ENCODE measurements at places on chromosomes 11 and 22.

GRCh38 chr11:63940786-63941185 lies 2.0 kb downstream of the NAA40 start:
- H3K4me1 ChIP-seq, result peaks cover 23% of the 10 kb centered on the region
- no peaks in the 10 kb centered on the region for H3K27me3 ChIP-seq
- H3K27ac ChIP-seq, result no peak overlapping the region
- peak overlapping the region; percentile 40 for H3K4me3 ChIP-seq
- DNase-seq, result no peak

DNA sequence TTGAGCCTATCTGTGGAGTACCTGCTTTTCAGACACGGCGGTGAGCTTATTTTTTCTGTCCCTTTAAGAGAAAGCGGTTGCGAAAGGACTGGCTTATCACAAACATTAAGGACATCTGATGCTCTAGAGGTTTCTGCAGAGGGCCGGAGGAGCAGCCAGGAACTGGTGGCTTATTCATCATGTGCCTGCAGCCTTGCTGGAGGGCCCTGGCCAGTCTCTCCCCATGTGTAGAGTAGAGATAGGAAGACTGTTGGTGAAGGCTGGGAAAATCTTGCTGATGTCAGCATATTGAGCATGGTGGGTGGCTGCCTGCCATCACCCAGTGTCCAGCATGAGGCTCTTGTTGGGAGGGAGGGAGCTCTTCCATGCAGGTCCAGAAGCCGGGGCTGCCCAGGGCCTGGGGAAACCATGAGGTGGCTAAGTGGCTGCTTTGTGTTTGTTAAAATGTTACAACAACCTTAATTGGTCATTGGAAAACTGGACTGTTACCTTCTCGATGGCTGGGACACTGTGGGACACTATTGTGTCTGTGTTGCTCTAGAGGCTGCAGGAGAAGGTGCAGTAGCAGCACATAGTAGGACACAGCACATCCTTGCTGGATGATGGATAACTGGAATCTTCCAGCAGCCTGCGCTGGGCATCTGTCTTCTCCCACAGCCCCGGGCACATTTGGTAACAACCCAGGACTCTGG lies 54.3 kb downstream of the TSPAN18 start:
- peaks cover 2% of the 10 kb centered on the region for H3K4me1 ChIP-seq
- no peak overlapping the region for H3K4me3 ChIP-seq
- no peaks in the 10 kb centered on the region for H3K27me3 ChIP-seq
- peak; percentile 4 for DNase-seq
- no peak overlapping the region for H3K27ac ChIP-seq
- H3K36me3 ChIP-seq, result peaks cover 3% of the 10 kb centered on the region

DNA sequence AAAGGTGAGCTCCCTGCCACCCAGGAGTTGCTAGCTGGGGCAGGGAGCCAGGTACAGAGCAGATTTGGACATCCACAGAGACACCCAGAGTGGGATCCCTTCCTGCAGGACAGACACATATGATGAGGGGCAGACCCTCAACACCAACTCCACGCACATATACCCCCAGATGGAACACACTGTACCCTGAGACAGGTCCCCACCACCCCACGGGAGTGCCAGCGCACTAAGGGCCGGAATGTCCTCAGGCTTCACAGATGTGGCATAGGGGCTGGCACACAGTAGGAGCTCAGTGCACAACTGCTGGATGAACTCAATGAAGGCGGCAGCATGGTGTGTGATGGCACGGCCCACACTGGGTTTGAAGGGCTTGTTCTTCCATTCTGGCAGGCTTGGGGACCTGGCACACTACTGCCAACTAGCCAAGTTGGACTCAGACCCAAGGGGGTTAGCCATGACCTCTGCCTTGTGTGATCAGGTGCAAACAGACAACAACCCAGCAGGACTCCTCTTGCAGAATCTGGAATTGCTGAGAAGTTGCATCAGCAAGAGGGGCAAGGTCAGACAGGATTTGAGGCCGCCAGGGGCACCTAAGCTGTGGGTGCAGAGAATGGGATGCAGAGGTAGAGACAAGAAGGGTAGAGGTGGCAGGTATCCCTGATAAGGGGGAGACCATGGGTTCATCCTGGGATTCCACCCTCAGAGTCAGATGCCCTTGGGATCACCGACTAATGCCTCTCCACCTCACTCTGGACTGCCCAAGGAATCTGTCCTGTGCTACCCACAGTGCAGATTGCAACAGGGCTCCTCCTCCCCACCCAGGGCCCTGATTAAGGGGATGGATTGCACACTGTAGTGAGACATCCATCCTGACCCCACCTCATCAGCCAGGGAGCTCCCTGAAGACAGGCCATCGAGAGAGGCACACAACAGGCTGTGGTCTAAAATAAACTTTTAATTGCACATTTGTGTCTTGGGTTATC lies 2.4 kb downstream of the C22orf15 start:
- no peaks in the 10 kb centered on the region for H3K27me3 ChIP-seq
- H3K4me3 ChIP-seq, result peak overlapping the region; percentile 29
- peaks cover 5% of the 10 kb centered on the region for H3K36me3 ChIP-seq
- no peak for DNase-seq

DNA sequence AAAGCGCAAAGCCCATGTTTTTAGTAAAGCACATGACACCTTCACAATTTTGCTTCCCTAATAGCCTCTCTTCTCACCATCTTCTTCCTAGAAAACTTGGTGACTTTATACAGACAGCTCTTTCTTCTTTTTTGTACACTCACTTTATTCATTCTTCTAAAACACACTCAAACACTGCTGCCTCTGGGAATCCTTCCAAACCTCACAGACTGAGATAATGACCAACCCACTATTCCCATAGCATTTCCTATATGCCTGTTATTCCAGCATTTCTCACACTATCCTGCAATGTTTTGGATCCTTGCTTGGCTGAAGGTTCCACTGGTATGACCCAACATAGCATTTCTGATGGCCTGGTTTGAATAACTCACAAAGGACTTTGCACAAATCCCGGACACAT lies 442.1 kb upstream of the CCDC90B start:
- H3K27me3 ChIP-seq, result peaks cover 8% of the 10 kb centered on the region
- H3K27ac ChIP-seq, result no peak overlapping the region
- no peak overlapping the region for H3K4me3 ChIP-seq
- H3K36me3 ChIP-seq, result no peaks in the 10 kb centered on the region
- H3K4me1 ChIP-seq, result peaks cover 7% of the 10 kb centered on the region

GRCh38 chr11:84136926-84137325 lies 850.8 kb upstream of the CCDC90B start:
- H3K4me1 ChIP-seq, result no peaks in the 10 kb centered on the region
- H3K27me3 ChIP-seq, result no peaks in the 10 kb centered on the region
- no peaks in the 10 kb centered on the region for H3K36me3 ChIP-seq

- DNase-seq, result no peak
- H3K27me3 ChIP-seq, result peaks cover 9% of the 10 kb centered on the region
- no peak overlapping the region for H3K27ac ChIP-seq
- no peaks in the 10 kb centered on the region for H3K36me3 ChIP-seq
Measured at GRCh38 chr11:126072801-126073594, 10.3 kb upstream of the CDON start.

GRCh38 chr11:118530683-118531596 lies at the start of gene TMEM25:
TSS of gene TMEM25 (plus strand) at chr11:118531192. CDS start at chr11:118531802, 610 bp downstream.
- peak within 1 kb of the TSS; percentile 92 for H3K4me3 ChIP-seq
- H3K27ac ChIP-seq, result peak within 1 kb of the TSS; percentile 74
- no peaks in the 10 kb centered on the region for H3K36me3 ChIP-seq

DNA sequence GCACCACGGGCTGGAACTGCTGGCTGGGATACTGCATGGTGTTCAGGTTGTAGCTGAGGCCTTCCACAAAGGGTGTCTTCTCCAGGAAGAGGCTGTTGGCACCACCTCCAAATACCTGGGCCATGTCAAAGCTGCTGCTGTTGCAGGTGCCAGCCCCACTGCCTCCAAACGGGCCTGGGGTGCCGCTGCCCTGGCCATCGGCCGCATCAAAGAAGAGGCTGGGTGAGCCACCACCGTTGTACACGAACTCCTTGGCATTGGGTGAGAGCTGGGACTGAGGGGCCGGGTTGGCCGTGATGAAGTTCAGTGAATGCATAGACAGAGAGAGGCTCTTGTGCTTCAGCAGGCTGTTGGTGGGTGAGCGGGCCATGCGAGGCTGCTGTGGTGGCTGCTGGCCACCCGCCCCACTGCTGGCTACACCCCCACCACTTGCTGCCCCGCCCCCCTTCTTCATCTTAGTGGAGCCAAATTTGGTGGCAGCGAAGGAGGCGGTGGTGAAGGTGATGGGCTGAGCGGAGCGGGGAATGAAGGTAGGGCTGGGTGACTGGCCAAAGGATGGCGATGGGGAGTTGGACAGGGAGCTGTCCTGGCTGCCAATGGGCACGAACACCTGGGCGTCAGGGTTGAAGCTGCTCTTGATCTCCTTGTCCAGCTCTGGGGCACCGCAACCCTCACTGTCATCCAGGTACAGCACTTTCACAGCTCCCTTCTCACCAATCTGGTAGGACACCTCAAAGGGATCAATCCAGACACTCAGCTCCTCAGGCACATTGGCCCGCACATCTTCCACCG lies 10.1 kb downstream of the TOB2 start:
- peaks cover 24% of the 10 kb centered on the region for H3K36me3 ChIP-seq
- H3K27ac ChIP-seq, result no peak overlapping the region
- DNase-seq, result no peak
- no peaks in the 10 kb centered on the region for H3K27me3 ChIP-seq
- H3K4me1 ChIP-seq, result peaks cover 16% of the 10 kb centered on the region

GRCh38 chr11:359181-359714 lies 10.1 kb upstream of the B4GALNT4 start:
- peaks cover 10% of the 10 kb centered on the region for H3K4me1 ChIP-seq
- peak; percentile 62 for DNase-seq
- H3K27me3 ChIP-seq, result no peaks in the 10 kb centered on the region
- H3K4me3 ChIP-seq, result no peak overlapping the region
- peaks cover 1% of the 10 kb centered on the region for H3K36me3 ChIP-seq

DNA sequence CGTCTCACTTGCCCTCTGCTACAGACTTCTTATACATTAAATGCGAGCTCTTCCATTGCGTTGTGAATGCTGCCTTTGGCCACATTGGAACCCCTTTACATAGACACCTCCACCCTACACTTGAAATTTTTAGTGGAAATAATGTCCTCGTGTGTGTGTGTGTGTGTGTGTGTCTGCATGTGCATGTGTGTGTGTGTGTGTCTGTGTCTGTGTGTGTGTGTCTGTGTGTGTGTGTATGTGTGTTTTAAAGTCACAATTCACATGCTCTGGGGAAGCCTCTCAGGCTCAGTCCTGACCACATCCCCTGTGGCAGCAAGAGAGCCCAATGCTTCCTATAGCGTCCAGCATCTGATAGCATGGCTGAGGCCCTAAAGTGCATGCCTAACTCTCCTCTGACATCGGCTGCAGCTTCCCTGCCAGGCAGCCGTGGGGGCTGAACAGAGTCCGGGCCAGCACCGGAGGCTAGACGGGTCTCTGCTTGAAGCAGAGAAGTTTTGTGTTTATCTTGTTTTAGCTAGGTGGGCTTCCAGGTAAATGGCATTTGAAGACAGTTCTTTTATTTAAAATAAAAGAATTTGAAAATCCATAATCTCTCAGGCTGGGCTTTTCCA lies 64.5 kb upstream of the EMID1 start:
- no peak overlapping the region for H3K27ac ChIP-seq
- no peaks in the 10 kb centered on the region for H3K36me3 ChIP-seq
- no peak for DNase-seq
- H3K4me3 ChIP-seq, result no peak overlapping the region
- H3K27me3 ChIP-seq, result peaks cover 4% of the 10 kb centered on the region

GRCh38 chr22:46769191-46769675 lies 6.8 kb downstream of the TBC1D22A start:
- no peaks in the 10 kb centered on the region for H3K27me3 ChIP-seq
- peak overlapping the region; percentile 92 for H3K27ac ChIP-seq
- peaks cover 7% of the 10 kb centered on the region for H3K36me3 ChIP-seq
- no peak overlapping the region for H3K4me3 ChIP-seq

DNA sequence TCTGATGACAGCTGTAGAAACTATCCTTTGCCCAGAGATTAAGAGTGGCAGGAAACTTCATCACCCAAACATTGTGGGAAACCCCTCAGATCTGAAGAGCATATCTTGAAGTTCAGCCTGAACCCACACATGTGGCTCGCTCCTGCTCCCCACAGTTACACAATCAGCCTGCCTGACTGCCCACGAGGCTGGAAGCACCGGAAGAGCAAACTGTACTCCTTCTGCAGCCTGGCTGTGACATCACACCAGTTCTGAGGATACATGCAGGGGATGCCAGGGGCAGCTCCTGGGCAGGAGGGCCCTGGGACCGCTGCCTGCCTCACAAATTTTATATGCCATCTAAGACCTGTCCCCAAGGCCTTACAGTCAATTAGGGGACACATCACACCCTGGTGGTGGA lies 444.4 kb downstream of the BUD13 start:
- H3K27me3 ChIP-seq, result peaks cover 6% of the 10 kb centered on the region
- DNase-seq, result no peak
- H3K36me3 ChIP-seq, result no peaks in the 10 kb centered on the region
- H3K4me1 ChIP-seq, result no peaks in the 10 kb centered on the region
- no peak overlapping the region for H3K4me3 ChIP-seq
- H3K27ac ChIP-seq, result no peak overlapping the region

DNA sequence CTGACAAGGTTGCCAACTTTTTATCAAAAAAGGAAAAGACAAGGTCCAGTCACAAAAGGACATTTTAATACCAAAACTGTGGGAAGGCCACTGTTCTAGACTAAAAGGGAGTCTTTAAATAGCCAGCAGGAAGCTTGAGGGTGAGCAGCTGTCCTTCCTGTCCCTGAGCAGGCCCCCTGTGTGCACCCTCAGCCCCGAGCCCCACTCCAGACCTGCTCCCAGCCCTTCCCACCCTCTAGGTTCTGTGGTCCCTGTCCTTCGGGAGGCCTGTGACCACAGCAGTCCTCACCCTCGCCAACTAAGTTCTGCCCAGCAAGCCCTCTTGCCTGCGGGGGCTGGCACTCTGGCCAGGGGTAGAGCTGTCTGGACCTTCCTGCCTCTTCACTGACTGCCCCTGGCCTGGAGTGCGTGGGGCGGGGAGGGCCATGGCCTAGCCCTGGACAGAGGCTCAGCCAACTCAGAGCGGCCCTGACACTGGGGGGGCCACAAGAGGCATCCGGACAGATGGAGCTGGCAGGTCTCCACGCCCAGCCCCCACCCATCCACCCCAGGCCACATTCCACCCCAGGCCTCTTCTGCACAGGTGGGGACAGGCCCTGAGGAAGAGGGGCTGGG lies 1.6 kb upstream of the PLXNB2 start:
- no peak overlapping the region for H3K4me3 ChIP-seq
- no peaks in the 10 kb centered on the region for H3K36me3 ChIP-seq
- peaks cover 7% of the 10 kb centered on the region for H3K4me1 ChIP-seq
- H3K27ac ChIP-seq, result no peak overlapping the region

DNA sequence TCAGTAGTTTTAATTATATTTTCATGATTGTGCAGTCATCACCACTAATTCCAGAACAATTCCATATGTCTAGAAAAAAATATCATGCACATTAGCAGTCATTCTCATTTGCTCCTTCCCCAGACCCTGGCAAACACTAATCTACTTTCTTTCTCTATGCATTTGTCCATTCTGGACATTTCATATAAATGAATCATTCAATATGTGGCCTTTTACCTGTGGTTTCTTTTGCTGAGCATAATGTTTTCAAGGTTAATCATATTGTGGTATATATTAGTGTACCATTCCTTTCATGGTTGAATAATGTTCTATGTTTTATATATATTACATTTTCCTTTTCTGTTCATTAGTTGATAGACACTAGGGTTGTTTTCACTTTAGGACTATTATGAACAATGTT lies 811.1 kb upstream of the RAG2 start:
- no peaks in the 10 kb centered on the region for H3K27me3 ChIP-seq
- H3K4me1 ChIP-seq, result no peaks in the 10 kb centered on the region
- H3K36me3 ChIP-seq, result no peaks in the 10 kb centered on the region
- no peak for DNase-seq
- H3K4me3 ChIP-seq, result no peak overlapping the region

- H3K4me3 ChIP-seq, result no peak overlapping the region
- DNase-seq, result peak; percentile 33
- H3K36me3 ChIP-seq, result peaks cover 2% of the 10 kb centered on the region
- peak overlapping the region; percentile 16 for H3K27ac ChIP-seq
Measured at GRCh38 chr11:93520726-93521509, 22.3 kb downstream of the SMCO4 start.
